ENCODE measurements at places on chromosomes 6 and 20.

DNA sequence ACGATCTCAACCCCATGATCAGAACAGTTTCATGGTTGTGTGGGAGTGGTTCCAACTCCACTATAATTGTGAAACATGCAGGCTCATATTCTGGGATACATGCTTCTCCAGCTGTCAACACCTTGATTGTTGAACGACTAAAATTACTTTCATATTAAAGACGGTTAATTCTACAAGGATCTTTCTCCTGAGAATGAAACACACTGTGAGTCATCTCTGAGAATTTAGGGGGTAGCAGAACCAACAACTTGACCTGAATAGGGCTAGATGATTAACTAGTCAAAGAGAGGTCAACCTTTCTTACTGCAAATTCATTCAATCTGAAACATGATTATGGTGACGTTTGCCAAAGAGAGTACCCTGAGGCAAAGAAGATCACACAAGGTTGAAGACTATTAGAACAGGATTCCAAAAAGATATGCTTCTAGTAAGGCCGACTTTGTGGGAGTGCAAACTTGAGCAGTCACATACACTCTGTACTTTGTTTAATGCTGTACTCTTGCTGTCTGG lies 175.2 kb upstream of the CITED2 start:
- H3K27me3 ChIP-seq = no peaks in the 10 kb centered on the region
- peak overlapping the region; percentile 38 for H3K27ac ChIP-seq
- H3K4me1 ChIP-seq = peaks cover 1% of the 10 kb centered on the region
- no peaks in the 10 kb centered on the region for H3K36me3 ChIP-seq

DNA sequence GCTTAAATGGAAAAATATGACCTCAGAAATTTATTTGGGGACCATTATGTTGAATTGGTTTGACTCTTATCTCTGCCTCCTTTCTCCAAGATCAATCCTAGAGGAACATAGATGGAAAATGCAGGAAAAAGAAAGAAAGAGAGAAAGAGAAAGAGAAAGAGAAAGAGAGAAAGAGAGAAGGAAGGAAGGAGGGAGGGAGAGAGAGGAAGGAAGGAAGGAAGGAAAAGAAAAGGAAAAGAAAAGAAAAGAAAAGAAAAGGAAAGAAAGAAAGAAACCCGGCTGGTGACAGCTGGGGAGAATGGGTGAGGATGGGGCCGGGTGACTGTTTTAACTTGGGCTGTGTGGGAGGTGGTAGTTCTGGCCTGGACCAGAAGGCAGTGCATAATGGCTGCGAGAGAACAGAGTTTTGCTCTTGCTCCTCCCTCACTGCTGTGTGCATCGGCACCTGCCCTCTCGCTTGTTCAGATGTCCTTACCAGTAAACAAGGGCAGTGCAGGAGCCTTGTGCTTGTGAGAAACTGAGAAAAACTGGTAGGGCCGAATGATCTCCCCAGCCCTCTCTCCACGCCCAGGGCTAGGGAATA lies 24.7 kb downstream of the GLO1 start:
- H3K4me3 ChIP-seq = no peak overlapping the region
- H3K36me3 ChIP-seq = peaks cover 19% of the 10 kb centered on the region
- no peak for DNase-seq
- H3K4me1 ChIP-seq = peaks cover 2% of the 10 kb centered on the region

- H3K27me3 ChIP-seq = no peaks in the 10 kb centered on the region
- H3K27ac ChIP-seq = no peak overlapping the region
- H3K4me3 ChIP-seq = no peak overlapping the region
- peaks cover 1% of the 10 kb centered on the region for H3K4me1 ChIP-seq
These were observed 45.8 kb downstream of the FOXP4 start for GRCh38 chr6:41591859-41592502.

DNA sequence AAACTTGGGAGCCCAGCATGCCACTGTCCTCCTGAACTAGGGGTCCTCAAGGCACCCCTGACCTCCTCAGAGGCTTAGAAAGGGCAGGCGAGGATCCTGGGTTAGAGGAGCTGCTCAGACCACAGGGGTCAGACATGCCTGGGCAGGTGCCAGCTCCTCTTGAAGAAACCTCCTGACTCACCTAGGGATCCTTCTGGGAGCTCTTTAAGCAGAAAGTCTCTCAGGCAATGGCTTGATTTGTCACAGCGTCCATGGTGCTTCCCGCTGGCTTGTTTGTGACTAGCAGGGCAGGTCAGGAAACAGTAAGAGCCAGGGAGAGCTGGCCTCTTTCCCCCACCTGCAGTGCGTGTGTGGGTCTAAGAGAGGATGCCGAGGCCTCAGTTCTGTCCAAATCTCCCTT lies 174.5 kb upstream of the SNX9 start:
- H3K27ac ChIP-seq = no peak overlapping the region
- peaks cover 7% of the 10 kb centered on the region for H3K27me3 ChIP-seq
- peak; percentile 15 for DNase-seq
- H3K36me3 ChIP-seq = peaks cover 17% of the 10 kb centered on the region
- no peak overlapping the region for H3K4me3 ChIP-seq

- peak overlapping the region; percentile 72 for H3K27ac ChIP-seq
- H3K4me3 ChIP-seq = no peak overlapping the region
- peak; percentile 96 for DNase-seq
- H3K27me3 ChIP-seq = no peaks in the 10 kb centered on the region
These were observed 318.1 kb downstream of the CLIC5 start for GRCh38 chr6:45697605-45698004.

DNA sequence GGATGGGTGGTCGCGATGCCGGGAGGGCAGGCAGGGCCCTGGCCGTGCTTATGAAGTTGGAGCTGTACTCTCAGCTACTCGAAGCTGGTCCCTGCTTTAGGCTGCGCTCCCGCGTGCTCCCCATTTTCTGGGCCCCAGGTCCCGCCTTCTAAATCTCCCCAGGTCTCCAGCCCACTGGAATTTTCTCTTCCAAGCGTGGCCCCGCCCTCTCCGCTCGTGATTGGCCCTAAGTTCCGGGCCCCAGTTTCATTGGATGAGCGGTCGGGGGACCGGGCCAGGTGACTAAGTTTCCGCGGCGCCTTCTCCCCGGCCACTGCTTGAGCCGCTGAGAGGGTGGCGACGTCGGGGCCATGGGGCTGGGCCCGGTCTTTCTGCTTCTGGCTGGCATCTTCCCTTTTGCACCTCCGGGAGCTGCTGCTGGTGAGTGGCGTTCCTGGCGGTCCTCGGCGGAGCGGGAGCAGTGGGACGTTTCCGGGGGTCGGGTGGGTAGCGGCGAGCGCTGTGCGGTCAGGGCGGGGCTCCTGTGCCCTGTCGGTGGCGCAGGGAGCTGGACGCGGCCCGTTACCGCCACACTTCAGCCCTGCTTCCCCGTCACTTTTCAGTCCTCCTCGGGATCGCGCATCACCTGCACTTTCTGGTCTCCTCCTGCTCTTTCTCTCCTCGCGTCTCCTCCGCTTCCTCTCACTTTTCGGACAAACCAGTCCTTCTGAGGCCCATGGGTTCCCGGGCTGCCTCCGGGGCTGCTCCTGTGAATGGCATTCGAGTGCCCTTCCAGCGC lies at the start of gene MICA:
Gene MICA (plus strand): TSS at position 313 of the 778 bp plus-strand sequence. CDS start 38 bp downstream, at position 351.
- no peaks in the 10 kb centered on the region for H3K36me3 ChIP-seq
- H3K27ac ChIP-seq = peak within 1 kb of the TSS; percentile 81
- DNase-seq = peak; percentile 93
- peaks cover 14% of the 10 kb centered on the region for H3K4me1 ChIP-seq
- H3K4me3 ChIP-seq = peak within 1 kb of the TSS; percentile 89
- no peaks in the 10 kb centered on the region for H3K27me3 ChIP-seq

- H3K27me3 ChIP-seq = no peaks in the 10 kb centered on the region
- no peaks in the 10 kb centered on the region for H3K36me3 ChIP-seq
These were observed 11.7 kb upstream of the TBC1D7 start for GRCh38 chr6:13339863-13340630.

- peak overlapping the region; percentile 23 for H3K27ac ChIP-seq
- peak; percentile 3 for DNase-seq
- H3K36me3 ChIP-seq = no peaks in the 10 kb centered on the region
- H3K27me3 ChIP-seq = no peaks in the 10 kb centered on the region
- peaks cover 8% of the 10 kb centered on the region for H3K4me1 ChIP-seq
These were observed 112.5 kb downstream of the WDR27 start for GRCh38 chr6:169589293-169589692.

DNA sequence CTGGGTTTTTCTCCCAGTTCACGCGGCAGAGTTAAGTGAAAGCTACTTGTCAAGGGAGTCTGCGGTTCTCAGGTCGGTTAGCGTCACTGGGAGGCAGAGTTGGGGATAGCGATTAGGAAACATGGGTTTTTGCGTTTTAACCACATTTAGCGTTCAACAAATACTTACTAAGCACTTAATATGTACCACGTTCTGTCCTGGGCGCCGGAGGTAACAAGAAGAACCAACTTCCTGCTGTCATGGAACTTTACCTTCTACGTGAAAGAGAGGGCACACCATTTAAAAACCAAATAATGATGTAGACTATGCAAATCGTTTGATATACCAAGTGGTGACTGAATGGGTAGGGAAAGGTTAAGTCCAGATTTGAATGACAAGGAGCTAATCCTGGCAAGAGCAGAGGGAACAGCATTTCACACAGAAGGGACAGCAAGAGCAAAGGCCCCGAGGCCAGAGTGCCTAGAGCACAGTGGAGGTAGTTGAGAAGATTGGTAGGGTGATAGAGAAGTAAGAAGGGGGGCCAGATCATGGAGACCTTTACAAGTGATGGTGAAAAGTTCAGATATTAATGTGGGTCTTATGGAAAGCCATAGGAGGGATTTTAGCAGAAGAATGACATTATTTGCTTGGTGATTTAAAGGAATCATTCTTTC lies 744 bp downstream of the RIOK1 start:
- no peaks in the 10 kb centered on the region for H3K27me3 ChIP-seq
- H3K36me3 ChIP-seq = peaks cover 20% of the 10 kb centered on the region
- H3K27ac ChIP-seq = peak overlapping the region; percentile 98
- H3K4me3 ChIP-seq = peak overlapping the region; percentile 88

GRCh38 chr6:89776583-89777233 lies 42.9 kb downstream of the MDN1 start:
- no peaks in the 10 kb centered on the region for H3K4me1 ChIP-seq
- H3K4me3 ChIP-seq = no peak overlapping the region
- no peak overlapping the region for H3K27ac ChIP-seq
- no peak for DNase-seq

GRCh38 chr6:56370127-56370540 lies 122.8 kb upstream of the COL21A1 start:
- H3K4me1 ChIP-seq = peaks cover 5% of the 10 kb centered on the region
- H3K4me3 ChIP-seq = no peak overlapping the region
- no peaks in the 10 kb centered on the region for H3K36me3 ChIP-seq
- peak overlapping the region; percentile 80 for H3K27ac ChIP-seq
- peak; percentile 54 for DNase-seq

DNA sequence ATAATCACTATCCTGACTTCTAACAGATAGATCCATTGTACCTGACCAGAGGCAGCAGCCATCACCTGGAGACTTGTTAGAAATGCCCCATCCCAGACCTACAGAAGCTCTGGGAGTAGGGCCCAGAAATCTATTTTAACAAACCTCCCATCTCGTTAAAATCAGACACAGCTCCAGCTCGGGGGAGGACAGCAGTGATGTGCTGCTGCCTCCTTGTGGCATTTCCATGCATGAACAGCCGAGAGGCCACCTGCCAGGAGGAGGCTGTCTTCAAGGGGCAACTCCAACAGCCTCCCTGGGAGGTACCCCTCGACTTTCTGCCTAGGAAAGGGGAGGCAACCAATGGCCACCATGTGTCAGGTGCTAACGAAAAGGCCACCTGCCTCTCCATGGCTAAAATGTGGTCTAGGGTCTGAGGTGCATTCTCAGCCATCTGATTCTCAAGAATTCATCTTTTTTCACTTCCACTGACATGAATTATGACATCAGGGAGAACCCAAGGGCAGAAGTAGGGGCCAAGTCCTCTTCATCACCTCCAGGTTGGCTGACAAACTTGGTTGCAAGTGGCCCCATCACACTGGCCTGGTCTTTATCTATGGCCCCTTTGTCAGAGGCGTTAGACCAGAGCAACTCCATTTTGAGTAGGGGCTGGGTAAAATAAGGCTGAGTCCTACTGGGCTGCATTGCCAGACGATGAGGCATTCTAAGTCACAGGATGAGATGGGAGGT lies 12.2 kb upstream of the KCNK15 start:
- no peak overlapping the region for H3K27ac ChIP-seq
- peaks cover 3% of the 10 kb centered on the region for H3K36me3 ChIP-seq
- no peaks in the 10 kb centered on the region for H3K27me3 ChIP-seq

GRCh38 chr6:117417851-117418250 lies 7.9 kb downstream of the ROS1 start:
- no peak for DNase-seq
- H3K27ac ChIP-seq = no peak overlapping the region
- H3K27me3 ChIP-seq = peaks cover 5% of the 10 kb centered on the region
- H3K4me1 ChIP-seq = no peaks in the 10 kb centered on the region
